ENCODE measurements at places on chromosomes 16 and 17.

DNA sequence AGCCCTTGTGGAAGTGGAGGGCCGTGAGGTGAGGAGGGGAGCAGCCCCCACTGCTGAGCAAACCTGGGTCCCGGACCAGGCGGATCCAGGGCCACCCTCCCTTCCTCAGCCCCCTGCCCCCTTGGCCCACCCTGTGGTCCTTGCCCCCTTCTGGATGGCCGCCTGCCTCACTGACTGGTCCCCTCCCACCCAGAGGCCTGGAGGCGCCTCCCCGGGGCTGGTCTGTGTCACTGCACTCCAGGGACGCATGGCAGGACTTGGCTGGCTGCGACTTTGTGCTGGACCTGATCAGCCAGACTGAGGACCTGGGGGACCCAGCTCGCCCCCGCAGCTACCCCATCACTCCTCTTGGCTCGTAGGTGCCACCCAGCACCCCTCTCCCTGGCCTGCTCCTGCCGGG lies 19.2 kb upstream of the SMIM5 start:
- H3K27ac ChIP-seq = no peak overlapping the region
- no peak for DNase-seq
- H3K27me3 ChIP-seq = no peaks in the 10 kb centered on the region
- H3K4me1 ChIP-seq = no peaks in the 10 kb centered on the region
- peaks cover 91% of the 10 kb centered on the region for H3K36me3 ChIP-seq

GRCh38 chr17:22492331-22492730 lies 800.0 kb downstream of the KCNJ18 start:
- DNase-seq = no peak
- H3K27me3 ChIP-seq = no peaks in the 10 kb centered on the region
- no peaks in the 10 kb centered on the region for H3K36me3 ChIP-seq
- H3K4me3 ChIP-seq = no peak overlapping the region
- H3K27ac ChIP-seq = no peak overlapping the region
- H3K4me1 ChIP-seq = no peaks in the 10 kb centered on the region

- H3K4me1 ChIP-seq = no peaks in the 10 kb centered on the region
- H3K27me3 ChIP-seq = no peaks in the 10 kb centered on the region
- peak overlapping the region; percentile 33 for H3K27ac ChIP-seq
- H3K36me3 ChIP-seq = peaks cover 17% of the 10 kb centered on the region
These were observed 32.9 kb downstream of the SNX29 start for GRCh38 chr16:12009462-12009861.

GRCh38 chr17:64126918-64127317 lies 3.0 kb downstream of the ERN1 start:
- H3K4me3 ChIP-seq = no peak overlapping the region
- no peak overlapping the region for H3K27ac ChIP-seq
- no peaks in the 10 kb centered on the region for H3K27me3 ChIP-seq
- DNase-seq = no peak

GRCh38 chr17:63490329-63490728 lies 13.5 kb downstream of the ACE start:
- H3K4me1 ChIP-seq = no peaks in the 10 kb centered on the region
- H3K27ac ChIP-seq = no peak overlapping the region
- DNase-seq = no peak
- H3K4me3 ChIP-seq = no peak overlapping the region

GRCh38 chr16:11791144-11791828 lies 5.8 kb downstream of the ZC3H7A start:
- peaks cover 85% of the 10 kb centered on the region for H3K4me1 ChIP-seq

DNA sequence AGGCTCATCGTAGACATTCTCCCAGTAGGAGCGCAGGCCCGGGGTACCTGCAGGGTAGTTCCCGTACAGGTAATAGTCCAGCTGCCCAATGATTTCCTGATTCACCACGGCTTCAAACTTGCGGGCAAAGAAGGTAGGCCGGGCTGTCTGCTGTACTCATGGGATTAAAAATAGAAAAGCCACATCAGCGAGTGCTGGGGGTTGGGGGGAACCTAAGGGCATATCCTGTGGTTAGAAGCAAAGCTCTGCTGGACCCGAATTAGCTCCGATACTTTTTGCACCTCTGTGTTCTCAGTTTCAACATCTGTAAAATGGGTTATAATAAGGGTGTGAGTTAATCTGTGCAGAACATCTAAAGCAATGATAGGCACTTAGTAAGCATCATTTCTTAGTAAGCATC lies 336.2 kb downstream of the XYLT1 start:
- no peaks in the 10 kb centered on the region for H3K4me1 ChIP-seq
- DNase-seq = no peak
- H3K36me3 ChIP-seq = no peaks in the 10 kb centered on the region
- H3K4me3 ChIP-seq = no peak overlapping the region
- no peaks in the 10 kb centered on the region for H3K27me3 ChIP-seq
- no peak overlapping the region for H3K27ac ChIP-seq

DNA sequence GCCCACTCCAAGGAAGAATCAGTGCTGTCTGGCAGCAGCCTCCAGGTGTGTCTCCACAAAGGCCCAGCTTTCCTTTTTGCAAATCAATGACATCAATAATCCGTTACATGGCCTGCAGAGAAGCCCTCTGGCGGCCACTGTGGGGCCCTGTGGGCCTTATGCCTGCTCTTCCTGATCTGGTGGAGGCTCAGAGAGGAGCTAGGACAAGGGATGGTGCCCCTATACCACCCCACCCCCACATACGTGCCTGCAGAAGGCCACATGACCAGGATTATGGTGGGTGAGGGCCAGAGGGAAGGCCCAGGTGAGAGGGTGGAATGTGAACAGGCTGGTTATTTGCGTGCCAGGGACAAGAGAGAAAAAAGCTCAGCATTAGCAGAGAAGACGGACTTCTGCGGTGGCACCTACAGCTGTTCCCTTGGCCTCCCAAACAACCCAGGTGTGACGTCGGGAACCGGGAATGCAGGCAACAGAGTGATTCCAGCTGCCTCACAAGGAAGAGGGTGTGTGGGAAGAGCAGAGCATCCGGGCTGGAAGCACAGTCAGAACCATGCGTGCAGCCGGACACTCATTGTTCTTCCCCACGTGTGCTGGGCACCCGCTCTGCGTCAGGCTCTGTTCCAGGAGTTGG lies 22.5 kb downstream of the EIF4A3 start:
- no peaks in the 10 kb centered on the region for H3K4me1 ChIP-seq
- H3K27ac ChIP-seq = no peak overlapping the region
- H3K36me3 ChIP-seq = no peaks in the 10 kb centered on the region
- no peak for DNase-seq

DNA sequence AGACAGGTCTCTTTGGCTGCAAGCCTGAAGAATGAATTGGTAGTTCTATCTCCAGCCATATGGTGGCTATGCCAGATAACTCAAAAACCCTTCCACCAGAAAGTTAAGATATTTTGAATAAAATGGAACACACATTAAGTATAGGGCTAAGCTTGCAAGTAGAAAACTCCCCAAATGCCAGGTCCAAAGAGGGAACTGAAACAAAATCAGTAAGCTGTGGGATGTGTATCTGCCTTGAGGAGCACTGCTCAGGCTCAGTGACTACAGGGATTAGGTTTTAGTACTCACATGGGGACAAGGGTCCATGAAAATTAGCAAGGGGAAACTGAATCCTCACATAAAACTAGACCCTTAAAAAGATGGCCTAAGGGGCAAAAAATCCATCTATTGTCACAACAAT lies 115.7 kb upstream of the PMFBP1 start:
- DNase-seq = no peak
- no peak overlapping the region for H3K27ac ChIP-seq
- no peak overlapping the region for H3K4me3 ChIP-seq
- H3K27me3 ChIP-seq = no peaks in the 10 kb centered on the region

DNA sequence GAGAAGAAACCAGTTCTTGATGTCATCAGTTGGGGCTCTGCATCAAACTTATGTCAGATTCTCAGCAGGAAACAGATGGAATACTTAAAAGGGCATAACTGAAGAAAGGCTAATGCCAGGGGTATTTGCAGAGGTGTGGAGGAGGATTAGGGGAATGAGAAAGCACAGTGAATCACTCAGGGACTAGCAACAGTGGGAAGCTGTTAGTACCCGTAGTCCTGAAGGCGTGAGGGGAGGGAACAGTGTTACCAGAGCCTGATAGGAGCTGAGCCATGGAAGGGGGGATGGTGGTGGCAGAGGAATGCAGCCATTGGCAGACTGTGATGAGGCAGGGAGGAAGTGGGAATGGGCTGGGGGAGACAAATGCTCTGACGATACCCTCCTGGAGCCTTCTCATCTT lies 162.3 kb downstream of the UTP18 start:
- peaks cover 18% of the 10 kb centered on the region for H3K27me3 ChIP-seq
- no peaks in the 10 kb centered on the region for H3K4me1 ChIP-seq
- no peaks in the 10 kb centered on the region for H3K36me3 ChIP-seq
- no peak for DNase-seq
- H3K4me3 ChIP-seq = no peak overlapping the region
- H3K27ac ChIP-seq = no peak overlapping the region

DNA sequence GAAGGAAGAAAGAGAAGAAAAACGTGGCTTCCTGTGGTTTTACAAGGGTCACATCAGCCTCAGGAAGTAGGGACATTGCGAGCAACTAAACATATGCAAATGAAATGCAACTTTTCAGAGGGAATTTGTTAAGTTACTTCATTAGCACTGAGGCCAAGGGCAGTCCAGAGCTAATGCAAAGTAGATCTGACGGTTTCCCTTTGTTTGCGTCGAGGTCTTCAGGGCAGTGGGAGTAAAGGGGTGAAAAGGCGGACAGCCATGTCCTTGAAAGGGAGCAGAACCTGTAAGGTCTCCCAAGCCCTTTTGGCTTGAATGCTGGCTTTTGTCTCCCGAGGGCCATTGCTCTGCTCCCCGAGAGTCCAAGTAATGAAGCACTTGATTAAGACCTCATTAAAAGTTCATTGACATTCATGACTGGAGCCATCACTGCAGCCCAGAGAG lies 85.0 kb downstream of the PMP22 start:
- H3K4me3 ChIP-seq = no peak overlapping the region
- H3K27ac ChIP-seq = no peak overlapping the region
- no peaks in the 10 kb centered on the region for H3K4me1 ChIP-seq
- DNase-seq = no peak
- H3K36me3 ChIP-seq = no peaks in the 10 kb centered on the region

GRCh38 chr16:75048530-75048929 lies 49.7 kb downstream of the ZNRF1 start:
- DNase-seq = no peak
- H3K4me3 ChIP-seq = no peak overlapping the region
- peaks cover 20% of the 10 kb centered on the region for H3K4me1 ChIP-seq
- H3K27ac ChIP-seq = no peak overlapping the region
- no peaks in the 10 kb centered on the region for H3K36me3 ChIP-seq

DNA sequence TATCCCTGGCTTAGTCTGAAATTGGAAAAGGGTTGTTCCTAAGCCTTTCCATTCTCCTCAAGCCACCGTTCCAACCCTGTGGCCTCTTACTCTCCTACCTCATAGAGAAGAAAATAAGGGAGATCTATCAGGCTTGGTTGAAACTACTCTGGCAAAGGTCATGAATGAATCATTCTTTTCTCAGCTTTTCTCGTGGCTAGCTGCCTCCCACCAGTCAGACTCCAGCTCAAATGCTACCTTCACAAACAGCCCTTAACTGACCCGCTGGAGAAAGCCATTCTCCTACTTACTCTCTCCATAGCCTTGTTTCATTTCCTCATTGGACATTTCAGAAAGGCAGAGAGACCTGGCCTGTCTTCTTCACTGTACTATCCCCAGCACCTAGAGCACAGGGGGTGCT lies 8.9 kb downstream of the MYH10 start:
- DNase-seq = no peak
- H3K4me3 ChIP-seq = no peak overlapping the region
- no peaks in the 10 kb centered on the region for H3K36me3 ChIP-seq
- H3K4me1 ChIP-seq = no peaks in the 10 kb centered on the region

DNA sequence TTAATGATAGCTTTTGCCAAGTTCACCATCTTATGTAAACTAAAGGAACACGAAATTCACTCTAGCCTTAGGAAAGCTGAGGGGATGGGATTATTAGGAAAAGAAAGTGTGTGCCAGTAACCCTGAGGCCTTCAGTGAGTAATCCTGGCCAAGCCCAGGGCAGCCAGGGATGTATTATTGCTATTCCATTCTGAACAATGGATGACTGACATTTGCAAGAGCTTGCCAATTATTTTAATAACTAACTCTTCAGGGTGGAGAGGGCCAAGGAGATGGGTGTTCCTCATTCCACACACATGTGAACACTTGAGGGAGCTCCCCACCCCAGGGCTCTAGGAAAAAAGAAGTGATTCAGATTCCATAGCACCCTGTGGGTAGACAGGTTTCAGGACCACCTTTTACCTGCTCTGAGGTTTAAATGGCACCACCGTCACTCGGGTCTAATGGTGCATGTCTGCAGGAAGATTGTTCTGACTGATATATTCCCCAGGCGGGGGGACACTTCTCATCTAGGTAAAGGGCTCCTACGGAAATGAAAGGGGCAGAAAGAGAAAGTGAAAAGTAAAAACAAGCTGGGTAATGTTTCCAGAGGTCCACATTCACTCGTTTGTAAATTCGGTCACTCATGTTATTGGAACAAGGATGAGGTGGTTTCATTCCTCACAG lies 41.5 kb downstream of the TK2 start:
- H3K4me1 ChIP-seq = peaks cover 30% of the 10 kb centered on the region
- no peaks in the 10 kb centered on the region for H3K36me3 ChIP-seq
- H3K27ac ChIP-seq = peak overlapping the region; percentile 44
- no peaks in the 10 kb centered on the region for H3K27me3 ChIP-seq
- no peak for DNase-seq

DNA sequence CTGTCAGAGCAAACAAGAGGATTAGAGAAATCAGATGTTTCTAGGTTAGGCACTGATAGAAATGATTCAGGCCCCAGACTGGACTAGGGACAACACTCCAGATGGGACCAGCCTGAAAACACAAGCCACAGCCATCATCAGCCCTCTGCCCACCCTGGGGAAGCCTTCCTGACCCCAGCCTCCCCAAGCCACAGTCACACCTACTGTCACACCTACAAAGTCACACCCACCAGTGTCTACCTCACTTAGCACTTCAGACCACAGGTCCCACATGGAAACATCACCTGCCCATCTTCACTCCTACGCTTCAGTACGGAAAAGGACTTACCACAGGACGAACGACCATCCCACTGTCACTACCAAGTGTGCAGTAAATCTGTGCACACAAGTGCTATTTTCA lies 197.9 kb downstream of the ZFHX3 start:
- peak overlapping the region; percentile 46 for H3K27ac ChIP-seq
- no peak overlapping the region for H3K4me3 ChIP-seq
- H3K36me3 ChIP-seq = no peaks in the 10 kb centered on the region
- peaks cover 27% of the 10 kb centered on the region for H3K4me1 ChIP-seq
- H3K27me3 ChIP-seq = no peaks in the 10 kb centered on the region

- no peaks in the 10 kb centered on the region for H3K36me3 ChIP-seq
- no peaks in the 10 kb centered on the region for H3K4me1 ChIP-seq
- H3K27ac ChIP-seq = no peak overlapping the region
- no peak overlapping the region for H3K4me3 ChIP-seq
These were observed 29.3 kb downstream of the MAF start for GRCh38 chr16:79571065-79571902.

DNA sequence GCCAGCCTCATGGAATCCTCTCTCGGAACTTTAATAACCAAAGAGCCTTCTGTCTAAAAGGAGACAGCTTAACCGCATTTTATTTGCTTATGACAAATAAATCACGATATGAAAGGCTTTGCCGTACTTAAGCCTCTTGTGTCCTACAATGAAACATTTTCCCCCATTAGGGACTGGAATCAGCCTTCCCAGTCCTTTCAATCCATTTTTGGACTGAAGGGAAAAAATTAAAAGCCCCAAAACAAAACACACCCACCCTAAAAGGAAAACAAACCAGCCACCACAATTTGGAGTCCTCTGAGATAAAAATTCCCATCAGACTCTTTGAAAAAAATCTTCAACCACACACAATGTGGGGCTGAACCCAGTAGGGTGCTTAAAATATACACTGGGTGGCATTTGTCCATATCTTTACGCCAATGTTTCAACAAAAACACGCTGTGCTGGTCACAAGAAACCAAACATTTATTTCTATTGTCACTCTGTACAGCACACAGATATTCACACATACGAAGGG lies 3.0 kb downstream of the HOXB4 start:
- H3K4me1 ChIP-seq = peaks cover 31% of the 10 kb centered on the region
- DNase-seq = no peak
- H3K27me3 ChIP-seq = peaks cover 47% of the 10 kb centered on the region
- no peak overlapping the region for H3K4me3 ChIP-seq
- H3K36me3 ChIP-seq = no peaks in the 10 kb centered on the region

All from left lung (tissue), 14 donors.